NCI-H1694 treated with DMSO at 0.1 percent for 48 hours (cell line): ENCODE measurements at places on chromosomes 3 and 15.
A peak's percentile ranks its signal among the peaks of the same experiment; 100 is the strongest.

GRCh38 chr15:26983822-26984221 is 12.8 kb downstream of the GABRG3 start:
- no peak for DNase-seq

DNA sequence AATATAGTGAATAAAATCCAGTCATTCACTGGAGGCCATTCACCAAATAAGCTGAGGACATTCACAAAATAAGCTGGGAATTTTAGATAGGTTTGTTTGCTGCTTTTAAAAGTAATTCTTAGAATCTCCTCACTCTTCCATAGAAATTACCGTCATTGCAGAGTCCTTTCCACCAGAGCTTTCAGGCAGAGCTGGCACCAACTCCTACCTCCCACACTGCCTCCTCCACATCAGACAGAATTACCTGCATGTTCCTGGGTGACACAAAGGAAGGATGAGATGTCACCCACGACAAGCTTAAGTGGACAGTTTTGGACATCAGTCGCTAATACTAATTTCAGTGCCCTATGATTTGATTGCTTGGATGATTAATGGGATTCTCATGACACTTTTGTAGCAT is 1113.2 kb downstream of the IGSF11 start:
- DNase-seq, result no peak

DNA sequence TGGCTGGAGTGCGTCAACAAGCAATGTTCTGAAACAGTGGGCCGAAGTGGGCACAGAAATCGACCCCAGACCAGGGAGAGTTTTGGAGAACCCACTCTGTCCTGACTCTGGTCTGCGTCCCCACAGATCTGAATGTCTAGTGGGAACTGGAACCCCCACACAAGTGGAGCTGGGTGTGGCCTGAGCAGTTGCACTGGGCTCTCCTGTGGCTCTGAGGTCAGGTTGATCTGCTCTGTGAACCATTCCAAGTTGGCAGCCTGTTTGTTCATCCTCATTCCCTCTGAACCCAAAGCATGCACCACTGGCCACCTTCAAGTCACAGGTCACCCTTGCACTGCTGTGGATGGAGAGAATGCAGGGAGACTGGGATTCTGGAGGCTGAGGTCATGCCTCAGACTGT is 60.5 kb downstream of the STARD5 start:
- no peak for DNase-seq

GRCh38 chr3:70982284-70982683 is 601.2 kb downstream of the FOXP1 start:
- DNase-seq, result no peak

DNA sequence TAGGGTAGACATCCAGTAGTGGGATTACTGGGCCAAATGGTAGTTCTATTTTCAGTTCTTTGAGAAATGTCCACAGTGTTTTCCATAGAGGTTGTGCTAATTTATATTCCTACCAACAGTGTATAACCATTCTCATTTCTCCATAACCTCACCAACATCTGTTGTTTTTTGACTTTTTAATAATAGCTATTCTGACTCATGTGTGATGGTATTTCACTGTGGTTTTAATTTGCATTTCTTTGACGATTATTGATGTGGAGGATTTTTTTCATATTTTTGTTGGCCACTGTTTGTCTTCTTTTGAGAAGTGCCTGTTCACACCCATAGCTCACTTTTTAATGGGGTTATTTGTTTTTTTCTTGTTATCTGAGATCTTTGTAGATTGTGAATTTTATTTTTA is 125.2 kb downstream of the CFAP20DC start:
- DNase-seq, result no peak

DNA sequence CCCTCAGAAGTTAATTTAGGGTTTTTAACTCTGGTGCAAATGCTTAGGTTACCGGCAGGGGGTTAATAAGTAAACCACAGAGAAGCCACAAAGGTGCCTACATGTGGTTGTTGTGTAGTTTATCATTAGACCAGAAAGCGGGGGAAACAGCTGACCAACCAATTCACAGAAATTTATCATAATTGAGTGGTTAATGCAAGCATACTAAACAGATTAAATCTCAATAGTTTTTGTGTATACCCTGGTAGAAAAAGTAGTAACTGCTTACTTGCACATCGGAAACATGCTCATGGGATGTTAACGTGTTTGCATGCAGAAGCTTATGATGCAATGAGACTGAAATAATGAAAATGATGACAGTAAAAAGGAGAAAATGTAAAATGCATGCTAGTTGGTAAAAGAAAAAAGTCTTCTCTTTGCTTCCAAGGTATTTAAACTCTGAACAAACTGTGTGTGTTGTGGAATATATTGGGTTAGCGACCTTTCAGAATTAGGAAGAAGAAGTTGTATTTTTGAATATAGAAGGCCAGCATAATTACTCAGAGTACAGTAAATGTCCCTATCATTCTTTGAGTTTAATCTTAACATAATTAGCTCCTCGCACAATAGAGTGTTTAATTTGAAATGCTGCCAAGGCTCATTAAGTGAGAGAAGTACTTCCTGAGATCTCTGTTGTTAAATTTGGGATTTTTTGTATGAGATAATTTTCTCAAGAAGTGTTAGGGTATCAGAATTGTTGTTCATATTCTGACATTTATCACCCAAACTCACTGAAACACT is 316.2 kb downstream of the PTPRG start:
- DNase-seq, result no peak

DNA sequence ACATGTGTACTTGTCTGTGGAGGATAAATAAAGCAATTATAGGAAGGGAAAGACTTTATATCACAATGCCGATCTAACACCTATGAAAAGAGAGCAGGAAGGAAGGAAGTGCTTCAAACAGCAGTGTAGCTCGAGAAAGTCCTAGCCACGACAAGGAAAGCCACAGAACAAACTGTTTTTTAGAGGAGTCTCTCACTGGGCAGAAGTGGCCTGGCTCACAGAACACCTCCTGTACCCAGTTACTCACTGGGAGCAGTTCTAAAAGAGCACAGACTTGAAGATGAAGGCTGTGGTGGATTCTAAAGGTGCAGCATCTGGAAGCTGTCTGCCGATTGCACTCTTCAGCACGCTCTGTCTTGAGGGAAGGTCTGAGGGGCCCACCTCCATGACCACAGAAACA is 248.8 kb upstream of the ATP11B start:
- no peak for DNase-seq

GRCh38 chr3:144403040-144403457 is 431.4 kb downstream of the DIPK2A start:
- no peak for DNase-seq

GRCh38 chr3:71709908-71710511 is 15.2 kb downstream of the EIF4E3 start:
- DNase-seq, result no peak

DNA sequence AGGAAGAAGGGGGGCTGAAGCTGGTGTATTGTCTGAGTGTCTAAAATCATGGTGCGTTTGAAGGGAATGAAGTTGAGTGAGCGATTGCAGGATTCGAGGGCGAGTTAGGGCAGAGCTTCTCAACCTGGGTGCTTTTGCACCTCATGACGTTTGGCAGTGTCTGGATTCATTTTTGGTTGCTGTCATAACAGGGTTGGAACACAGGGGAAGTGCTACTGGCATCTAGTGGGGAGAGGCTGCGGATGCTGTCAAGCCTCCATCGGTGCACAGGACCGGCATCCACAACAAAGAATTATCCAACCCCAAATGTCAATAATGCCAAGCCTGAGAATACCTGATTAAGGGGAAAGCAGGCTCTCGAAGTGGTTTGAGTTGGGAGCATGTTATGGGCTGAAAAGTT is 120.0 kb downstream of the SLCO3A1 start:
- DNase-seq, result peak; percentile 12

DNA sequence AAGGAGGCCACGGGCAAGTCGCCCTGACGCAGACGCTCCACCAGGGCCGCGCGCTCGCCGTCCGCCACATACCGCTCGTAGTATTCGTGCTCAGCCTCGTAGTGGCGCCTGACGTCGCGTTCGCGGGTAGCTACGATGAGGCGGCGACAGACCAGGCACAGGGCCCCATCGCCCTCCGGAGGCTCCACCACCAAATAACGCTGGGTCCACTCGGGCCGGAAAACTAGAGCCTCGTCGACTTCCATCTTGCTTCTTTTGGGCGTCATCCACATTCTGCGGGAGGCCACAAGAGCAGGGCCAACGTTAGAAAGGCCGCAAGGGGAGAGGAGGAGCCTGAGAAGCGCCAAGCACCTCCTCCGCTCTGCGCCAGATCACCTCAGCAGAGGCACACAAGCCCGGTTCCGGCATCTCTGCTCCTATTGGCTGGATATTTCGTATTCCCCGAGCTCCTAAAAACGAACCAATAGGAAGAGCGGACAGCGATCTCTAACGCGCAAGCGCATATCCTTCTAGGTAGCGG is at the start of gene EPM2AIP1:
Gene EPM2AIP1, minus strand, starts transcription at position 326 of the 520 bp plus-strand sequence. Its CDS starts 54 bp downstream, at position 272.
- DNase-seq, result no peak

DNA sequence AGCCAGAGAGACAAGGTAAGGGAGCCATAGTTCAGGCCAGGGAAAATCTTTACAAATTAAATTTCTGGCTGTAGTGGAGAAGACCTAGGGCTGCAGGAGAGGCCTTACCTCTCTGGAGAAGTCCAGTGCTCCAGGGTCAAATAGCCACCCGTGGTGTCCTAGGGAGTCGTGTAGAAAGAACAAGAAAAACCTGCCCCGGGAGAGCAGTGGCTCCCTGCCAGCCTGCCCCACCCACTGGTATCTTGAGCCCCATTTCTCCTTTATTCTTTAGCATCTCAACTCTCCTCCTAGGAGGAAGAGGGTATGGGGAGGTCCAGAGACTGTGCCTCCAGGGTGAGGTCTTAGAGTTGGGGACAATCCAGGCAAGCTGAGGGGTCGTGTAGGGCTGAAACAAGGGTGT is 32.1 kb upstream of the NTRK3 start:
- no peak for DNase-seq

DNA sequence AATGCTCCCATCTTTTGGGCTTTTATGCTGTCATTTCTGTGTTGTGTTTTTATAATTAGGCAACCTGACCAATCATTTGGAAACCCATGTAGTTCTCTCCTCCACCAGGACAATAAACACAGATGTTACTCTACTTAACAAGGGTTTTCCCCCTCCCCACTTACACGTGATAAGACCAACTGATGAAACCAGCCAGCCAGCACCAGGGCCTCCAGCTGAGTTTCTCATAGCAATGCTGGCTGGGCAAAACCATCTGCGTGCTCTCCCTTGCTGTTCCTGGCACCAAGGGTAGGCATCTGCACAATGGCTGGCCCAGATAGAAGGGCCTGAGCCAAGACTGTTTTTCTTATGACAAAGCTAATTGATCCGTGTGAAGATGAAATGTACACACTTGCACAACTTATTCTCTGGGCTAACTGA is 310.4 kb downstream of the PLCL2 start:
- DNase-seq, result peak; percentile 96

- no peak for DNase-seq
Observed at GRCh38 chr3:32843510-32844321, 25.9 kb downstream of the TRIM71 start.

DNA sequence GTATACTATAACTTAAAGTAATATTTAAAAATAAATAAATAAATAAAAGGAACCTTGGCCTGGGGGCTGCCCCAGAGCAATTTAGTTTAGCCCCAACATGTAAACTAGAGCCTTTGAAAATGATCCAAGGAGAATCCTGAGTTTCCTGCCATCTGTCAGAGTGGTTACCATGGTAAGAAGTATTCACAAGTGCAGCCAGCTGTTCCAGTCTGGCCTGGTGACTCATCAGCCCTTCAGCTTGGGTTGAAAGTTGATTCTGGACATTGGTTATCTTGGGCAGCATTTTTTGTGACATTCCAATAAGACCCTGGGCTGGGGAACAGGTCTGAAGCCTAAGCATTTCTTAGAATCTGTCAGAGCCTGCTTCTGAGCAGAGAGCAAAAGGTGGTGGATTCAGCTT is 72.7 kb upstream of the LRTM1 start:
- peak; percentile 41 for DNase-seq

DNA sequence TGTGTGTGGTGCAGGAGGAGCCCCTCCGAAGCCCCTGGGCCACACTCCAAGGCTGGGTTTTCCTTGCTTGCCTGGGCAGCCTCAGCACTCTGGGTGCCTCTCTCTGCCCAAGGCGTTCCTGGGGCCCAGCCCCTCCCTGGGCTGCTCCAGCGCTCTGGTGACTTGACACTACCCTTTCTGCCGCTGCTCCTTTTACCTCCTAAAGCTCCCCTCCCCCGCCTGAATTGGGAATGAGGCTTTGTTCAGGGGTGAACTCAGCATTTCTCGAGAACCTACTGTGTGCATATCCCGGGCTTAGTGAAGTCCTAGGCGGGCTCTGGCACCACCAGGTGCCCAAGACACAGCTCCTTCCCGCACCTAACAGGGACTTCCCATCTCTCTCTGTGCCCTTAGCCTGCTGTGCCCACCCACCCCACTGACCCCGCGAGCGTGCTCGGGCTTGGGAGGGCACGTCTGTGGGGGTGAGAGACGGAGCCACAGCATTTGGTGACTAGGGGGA is 1.2 kb upstream of the BAHD1 start:
- DNase-seq, result no peak

GRCh38 chr3:128419311-128419710 is 47.4 kb downstream of the DNAJB8 start:
- no peak for DNase-seq

- DNase-seq, result no peak
Observed at GRCh38 chr3:46659285-46659684, 34.2 kb downstream of the ALS2CL start.

GRCh38 chr3:26229801-26230200 is 392.8 kb upstream of the LRRC3B start:
- DNase-seq, result no peak
